ENCODE measurements at places on chromosomes 7 and 10.

DNA sequence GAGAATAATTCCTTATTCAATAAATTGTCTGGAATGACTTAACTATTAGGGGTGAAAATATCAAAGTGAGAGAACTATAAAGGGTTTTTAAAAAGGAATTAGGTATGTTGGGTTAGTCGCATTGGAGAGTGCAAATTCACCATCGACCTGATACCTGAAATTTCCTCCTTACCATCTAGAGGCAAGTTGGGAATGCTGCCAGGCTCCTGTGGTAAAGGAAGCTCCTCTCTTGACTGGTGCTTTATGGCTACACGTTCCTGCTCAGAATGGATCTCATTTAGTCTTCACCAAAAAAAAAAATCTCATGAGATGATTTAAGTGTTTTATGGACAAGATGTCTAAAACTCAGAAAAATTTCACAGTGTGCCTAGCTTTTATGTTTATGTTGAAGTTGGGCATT is 129.8 kb downstream of the EGFR start:
- no peak for DNase-seq

GRCh38 chr10:114708717-114709335 is 50.8 kb upstream of the ABLIM1 start:
- no peak for DNase-seq

DNA sequence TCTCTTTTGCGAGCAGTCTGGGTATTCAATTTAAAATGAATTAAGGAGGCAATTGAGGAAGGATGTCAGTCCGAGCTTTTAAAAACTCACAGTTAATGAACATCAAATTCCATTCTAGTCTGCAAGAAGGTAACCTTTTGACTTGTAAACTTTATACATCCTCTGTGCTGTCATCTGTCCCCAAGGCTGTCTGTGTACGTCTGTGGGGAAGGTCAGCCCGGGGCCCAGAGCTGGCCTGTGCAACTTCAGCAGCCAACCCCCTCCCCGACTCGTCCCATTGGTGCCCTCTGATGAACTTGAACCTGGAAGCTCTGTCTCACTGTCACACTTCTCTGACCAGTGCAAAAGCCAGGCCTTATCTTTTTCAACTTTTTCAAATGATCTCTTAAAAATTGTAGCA is 80.3 kb downstream of the CCDC3 start:
- DNase-seq: no peak

- DNase-seq: no peak
Measured at GRCh38 chr10:128073890-128074289, 52.3 kb downstream of the MKI67 start.

DNA sequence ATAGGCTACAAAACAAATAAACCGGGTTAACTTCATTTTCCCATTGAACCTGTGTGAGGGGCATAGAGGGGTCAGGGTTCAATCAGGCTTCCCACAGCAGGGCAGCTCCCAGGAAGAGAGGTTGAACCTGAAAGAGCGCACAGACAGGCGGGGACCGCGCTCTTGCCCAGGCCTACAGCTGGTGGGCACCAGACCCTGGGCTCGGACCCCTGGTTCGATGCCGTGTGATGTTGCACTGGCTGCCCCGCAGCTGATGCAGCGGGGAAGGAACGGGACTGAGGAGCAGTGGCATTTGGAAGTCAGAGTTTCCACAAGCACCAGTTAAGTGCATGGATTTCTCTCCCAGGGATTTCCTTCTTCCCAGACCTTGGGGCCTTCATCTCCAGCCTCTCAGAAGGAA is 72.6 kb upstream of the INSIG1 start:
- DNase-seq: no peak

- DNase-seq: no peak
Measured at GRCh38 chr7:157010588-157011332, at the start of gene MNX1. Gene MNX1, minus strand, starts transcription at chr7:157010663. Its CDS starts 313 bp downstream, at chr7:157010350.

GRCh38 chr7:102890292-102890970 is 22.4 kb upstream of the LRRC17 start:
- DNase-seq: no peak

GRCh38 chr10:34537629-34538231 is 277.4 kb downstream of the PARD3 start:
- no peak for DNase-seq

- no peak for DNase-seq
Measured at GRCh38 chr10:17092986-17093803, 36.4 kb downstream of the CUBN start.

DNA sequence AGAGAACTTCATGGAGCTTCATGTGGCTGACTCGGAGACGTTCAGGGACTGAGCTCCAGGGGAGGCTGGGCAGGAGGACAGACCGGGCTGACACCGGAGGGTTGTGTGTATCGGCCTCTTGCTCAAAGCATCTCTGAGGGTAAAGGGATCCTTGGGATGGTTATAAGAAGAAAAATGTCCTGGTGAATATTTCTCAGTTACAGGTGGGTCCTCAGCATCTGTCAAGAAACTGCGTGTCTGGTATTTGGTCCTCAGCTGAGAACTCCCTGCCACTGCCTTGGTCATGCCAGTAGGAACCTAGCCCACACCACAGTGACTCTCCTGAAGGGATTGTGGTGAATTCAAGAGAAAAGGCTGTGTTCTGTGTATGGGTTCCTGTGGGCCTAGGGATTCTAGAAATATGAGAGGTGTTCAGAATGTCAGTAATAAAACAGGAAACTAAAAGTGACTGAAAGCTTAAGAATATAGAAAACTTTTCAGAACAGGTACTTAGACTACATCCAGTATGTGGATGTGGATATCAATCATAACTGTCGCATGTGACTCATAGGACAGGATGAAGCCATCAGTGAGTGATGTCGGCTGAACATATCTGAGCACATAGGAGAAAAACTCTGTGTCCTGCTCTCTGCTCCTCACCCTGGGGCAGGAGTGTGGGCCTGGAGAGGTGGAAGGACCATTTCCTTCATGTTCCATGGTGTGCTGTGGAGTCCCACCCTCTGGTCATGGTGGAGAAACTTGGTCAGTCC is 28.4 kb downstream of the MBL2 start:
- no peak for DNase-seq

GRCh38 chr10:51100221-51100620 is 25.9 kb downstream of the PRKG1 start:
- DNase-seq: no peak

DNA sequence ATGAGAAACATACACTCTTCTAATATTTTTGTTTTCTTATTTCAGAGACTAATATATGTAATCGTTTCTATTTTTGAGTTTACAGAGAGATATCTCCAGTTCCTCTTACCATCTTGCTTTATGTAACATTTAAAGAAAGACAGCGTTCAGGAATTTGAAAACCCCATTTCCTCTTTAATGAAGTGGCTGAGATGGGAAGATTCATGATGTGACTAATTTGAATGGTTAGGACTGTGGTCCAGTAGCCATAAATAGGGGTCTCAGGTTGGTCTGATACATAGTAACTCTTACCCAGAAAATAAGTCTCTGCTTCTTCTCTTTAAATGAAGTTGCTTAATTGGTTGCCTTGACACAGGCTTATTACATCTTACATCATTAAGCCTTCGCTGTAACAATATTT is 6.9 kb downstream of the KMT2E start:
- no peak for DNase-seq

DNA sequence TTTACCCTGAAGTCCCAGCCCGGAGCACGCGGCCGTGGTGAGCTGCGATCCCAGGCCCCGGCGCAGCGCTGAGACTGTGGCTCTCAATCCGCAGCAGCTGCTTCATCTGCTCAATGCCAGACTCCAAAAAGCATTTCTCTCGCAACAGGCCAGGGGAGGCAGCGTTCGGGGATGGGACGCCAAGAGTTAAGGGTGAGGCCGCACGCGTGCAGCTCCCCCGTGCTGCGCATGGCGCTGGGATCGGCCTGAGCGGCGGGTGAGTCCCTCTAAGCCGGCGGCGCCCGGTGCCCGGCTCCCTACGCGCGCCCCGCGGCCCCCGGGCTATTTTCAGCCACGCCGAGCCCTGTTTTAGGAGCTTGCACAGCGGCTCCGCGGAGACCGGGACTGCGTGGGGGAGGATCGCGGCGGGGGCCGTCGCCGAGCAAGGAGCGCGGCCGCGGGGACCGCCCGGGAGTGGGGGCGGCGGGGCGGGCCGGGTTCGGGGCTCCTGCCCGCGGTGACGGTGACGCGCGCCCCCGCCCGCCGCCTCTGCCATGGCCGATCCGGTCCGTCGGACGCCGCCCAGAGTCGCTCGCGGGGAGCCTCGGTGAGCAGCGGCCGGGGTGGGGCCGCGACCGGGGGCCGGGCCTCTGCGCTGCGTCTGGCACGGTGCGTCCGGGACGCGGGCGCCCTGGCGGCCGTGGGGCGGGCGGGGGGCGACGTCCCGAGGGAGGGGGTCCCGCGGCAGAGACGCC is 29.4 kb upstream of the JAKMIP3 start:
- no peak for DNase-seq

DNA sequence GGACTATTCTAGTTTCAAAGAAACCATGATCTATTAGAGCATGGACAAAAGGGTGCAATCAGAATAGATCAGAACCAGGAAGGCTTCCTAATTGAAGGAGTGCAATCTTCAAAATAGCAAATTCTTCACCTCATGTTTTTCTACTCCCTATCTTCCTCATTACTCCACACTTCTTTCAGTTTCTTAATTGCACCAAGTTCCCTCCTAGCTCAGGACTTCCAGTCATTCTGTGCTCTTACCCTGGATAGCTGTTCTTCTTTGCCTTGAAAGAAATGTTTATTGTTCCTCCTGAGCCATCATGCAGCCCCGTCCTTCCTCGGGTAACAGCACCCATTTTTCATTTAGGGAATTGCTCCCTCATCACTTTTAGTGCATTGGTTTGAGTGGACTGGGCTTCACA is 23.1 kb downstream of the TRPV5 start:
- no peak for DNase-seq

- DNase-seq: no peak
Measured at GRCh38 chr7:12738665-12739064, 51.2 kb downstream of the ARL4A start.

DNA sequence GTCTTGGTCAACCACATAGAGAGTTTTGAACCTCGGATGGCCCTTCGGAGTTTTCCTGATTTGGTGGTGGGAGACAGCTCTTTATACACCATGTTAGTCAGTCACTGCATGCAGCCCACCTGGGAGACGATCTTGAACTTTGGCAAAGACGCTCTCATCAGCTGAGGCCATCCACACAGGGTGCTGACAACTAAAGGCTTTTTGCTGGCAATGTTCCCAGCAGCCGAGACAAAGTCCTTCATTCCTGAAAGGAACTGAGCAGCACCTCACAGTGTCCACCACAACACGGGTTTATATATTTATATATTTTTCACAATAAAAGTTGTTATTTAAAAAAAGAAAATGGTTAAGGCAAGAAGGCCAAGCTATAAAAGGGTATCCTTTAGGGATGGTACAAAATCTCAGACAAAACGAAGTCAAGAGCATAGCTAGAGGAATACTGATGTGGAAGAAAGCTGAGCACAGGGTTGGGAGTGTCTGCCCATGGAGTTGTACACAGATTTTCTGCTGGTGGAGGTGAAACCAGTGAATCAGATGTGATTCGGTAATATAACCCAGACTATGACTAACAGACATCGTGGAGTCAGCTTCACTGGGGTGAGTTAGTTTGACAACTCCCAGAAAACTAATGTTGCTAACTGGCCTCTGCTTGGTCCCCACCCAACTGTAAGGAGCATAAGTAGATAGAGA is 27.4 kb upstream of the CAPZA2 start:
- DNase-seq: no peak

DNA sequence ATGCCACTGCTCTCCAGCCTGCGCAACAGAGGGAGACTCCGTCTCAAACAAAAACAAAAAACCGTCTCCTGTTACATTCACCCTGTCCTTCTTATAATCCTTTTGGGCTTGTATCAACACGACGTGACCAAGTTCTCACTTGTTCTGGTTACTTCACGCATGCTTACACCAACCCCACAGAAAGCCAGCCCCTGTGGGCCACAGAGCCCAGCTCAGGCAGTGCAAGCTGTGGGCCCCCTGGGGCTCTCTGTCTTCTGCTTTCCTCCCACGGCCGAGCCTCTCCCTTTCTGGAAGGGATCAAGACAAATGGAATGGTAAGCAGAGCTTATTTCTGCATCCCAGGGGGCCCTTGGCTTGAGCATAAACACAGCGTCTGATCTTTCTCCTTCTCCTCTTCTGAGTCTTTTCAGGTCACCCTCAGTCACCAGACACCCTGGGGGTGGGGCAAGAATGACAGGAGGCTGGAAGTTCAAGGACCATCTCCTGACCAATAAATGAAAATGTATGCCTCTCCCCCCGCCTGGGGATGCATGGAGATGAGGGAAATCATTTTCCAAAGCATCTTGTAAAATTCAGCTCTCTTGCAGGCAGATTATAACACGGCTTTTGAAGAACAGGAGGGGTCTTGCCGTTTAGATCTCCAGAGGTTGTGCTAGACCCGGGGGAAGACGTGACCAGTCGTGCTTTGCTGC is 19.0 kb upstream of the TRIM56 start:
- no peak for DNase-seq

DNA sequence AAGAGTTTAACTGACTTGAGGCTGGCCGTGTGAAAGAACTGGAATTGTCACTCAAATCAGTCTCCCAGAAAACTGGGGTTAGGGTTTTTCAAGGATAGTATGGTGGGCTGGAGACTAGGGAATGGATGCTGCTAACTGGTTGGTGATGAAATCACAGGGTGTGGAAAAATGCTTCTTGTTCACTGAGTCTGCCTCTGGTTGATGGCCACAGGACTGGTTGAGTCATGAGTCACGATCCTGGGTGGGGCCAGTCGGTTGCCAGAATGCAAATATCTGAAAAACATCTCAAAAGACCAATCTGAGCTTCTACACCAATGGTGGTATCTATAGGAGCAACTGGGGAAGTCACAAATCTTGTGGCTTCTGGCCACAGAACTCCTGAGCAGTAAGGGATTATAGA is 16.3 kb upstream of the BAMBI start:
- DNase-seq: no peak

- DNase-seq: no peak
Measured at GRCh38 chr7:102991540-102992214, 78.9 kb downstream of the LRRC17 start.

- DNase-seq: no peak
Measured at GRCh38 chr10:836782-837181, 94.7 kb downstream of the LARP4B start.

DNA sequence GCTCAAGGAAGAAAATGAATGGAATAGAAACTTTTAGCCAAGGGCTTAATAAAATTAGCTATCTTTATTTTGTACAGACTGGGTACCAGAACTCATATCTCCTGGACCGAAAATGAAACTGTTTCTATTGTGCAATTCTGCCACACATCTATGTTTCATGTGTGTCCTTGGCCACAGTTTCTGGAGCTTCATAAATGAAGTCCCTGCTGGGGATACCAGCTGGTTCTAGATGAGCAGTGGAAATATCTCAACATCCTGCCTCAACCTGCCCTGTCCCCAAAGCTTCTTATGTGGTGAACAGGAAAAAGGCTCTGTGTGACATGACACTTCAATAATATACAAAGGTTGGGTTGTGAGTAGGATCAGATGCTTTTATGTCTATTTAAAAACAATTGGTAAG is 310.1 kb upstream of the SORCS1 start:
- no peak for DNase-seq

DNA sequence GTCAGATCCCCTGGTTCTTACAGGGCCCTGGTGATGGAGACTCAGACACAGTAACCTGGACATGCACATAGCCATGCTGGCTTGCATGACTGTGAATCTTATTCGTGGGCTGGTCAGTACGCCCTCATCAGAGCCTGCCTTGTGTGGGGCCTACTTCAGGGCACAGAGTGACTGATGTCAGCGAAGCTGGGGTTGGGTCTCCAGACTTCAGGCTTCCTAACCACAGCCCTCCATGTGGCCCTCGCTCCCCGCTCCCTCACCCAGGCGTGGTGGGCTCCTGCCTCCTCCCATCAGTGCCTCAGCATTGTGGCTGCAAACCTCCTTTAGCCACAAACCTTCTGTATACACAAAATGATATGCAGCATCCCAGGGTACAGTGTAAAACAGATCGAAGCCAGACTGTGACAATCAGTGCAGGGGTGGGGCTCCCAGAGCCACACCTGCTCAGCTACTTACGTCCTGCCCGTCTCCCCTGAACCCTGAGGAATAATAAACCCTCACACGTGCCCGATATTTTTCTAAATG is 7.1 kb upstream of the C10orf105 start:
- peak; percentile 19 for DNase-seq

Measured in stimulated activated CD8-positive, alpha-beta memory T cell treated with anti-CD3 and anti-CD28 coated beads, Interleukin-4, amount 100 ng/mL, for 4 hours (primary cell).